ENCODE measurements at places on chromosomes 5 and 9.

- DNase-seq: no peak
These were observed 26.8 kb downstream of the FAM81B start for GRCh38 chr5:95417971-95418370.

DNA sequence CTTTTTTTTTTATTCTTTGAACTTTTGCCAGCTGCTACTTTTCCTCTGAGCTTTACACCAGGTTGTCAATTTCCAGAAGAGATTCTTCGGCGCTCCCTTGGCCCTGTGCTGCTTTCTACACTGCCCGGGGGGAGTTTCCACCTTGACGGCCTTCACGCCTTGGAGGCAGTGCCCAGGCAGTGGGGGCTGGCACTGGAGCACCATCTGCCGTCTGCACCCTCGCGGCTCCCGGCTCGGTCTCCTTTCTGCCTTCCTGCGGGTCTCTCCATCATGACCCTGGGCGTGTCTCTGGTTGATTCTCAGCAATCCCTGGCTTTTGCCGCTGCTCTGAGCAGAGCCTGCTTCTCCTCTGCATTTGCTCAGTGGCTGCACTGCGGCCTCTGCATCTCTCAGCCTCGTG lies 2.9 kb downstream of the SLC6A18 start:
- DNase-seq: no peak

DNA sequence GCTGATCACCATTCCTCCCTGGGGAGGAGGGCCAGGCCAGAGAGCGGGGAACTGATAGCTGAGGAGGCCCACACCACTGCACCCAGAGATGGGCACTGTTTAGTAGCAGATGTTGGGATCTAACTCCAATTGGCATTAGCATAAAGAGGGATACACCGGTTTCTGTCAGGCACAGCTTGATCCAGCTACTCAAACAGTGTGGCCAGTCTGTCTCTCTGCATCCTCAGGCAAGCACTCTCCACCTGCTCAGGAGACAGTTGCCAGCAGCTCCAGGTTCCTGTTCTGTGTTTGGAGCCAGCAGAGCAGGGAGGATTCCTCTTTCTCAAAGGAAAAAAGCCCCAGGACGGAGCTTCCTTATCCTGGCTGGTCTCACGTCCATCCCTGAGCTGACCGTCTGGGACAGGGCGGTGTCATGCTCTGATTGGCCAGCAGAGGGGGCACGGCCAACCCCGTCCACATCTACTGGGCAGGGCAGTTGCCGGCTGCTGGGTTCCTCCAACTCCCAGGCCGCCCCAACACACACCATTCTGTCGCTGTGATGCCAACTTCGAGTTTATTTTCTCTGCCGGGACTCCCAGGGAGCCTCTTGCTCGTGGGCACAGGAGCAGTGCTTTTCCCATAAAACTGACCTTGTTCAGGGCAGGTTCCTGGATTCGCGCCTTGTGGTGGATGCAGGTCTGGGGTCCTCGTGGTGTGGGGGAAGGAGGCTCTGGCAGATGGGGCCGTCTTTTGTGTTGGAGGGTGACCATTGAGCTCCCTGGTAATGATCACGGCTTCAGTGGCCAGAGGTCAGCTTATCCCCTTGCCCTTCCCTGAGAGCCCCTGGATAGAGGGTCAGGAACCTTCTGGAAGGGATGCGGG lies 47.9 kb downstream of the COL5A1 start:
- no peak for DNase-seq

DNA sequence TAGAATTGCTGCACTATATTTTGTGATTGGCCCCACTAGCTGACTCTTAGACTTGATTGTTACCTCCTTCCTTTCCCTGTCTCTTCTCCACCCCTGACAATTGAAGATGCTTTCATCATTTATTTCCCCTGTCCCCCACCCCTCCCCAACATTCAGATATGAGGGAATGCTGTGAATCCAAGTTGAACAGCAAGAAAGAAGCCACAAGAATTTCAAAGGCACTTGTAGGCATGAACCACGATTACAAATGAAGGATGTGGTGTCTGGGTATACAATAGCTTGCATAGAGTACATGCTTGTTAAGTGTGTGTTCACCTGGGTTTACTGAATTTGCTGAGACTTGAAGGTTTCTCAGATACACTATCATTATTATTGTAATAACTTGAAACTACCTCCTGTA lies 78.3 kb upstream of the TRIO start:
- DNase-seq: no peak

- no peak for DNase-seq
These were observed 86.5 kb upstream of the PRLR start for GRCh38 chr5:35316611-35317274.

- no peak for DNase-seq
These were observed 50.4 kb downstream of the SHOC1 start for GRCh38 chr9:111744363-111744762.

DNA sequence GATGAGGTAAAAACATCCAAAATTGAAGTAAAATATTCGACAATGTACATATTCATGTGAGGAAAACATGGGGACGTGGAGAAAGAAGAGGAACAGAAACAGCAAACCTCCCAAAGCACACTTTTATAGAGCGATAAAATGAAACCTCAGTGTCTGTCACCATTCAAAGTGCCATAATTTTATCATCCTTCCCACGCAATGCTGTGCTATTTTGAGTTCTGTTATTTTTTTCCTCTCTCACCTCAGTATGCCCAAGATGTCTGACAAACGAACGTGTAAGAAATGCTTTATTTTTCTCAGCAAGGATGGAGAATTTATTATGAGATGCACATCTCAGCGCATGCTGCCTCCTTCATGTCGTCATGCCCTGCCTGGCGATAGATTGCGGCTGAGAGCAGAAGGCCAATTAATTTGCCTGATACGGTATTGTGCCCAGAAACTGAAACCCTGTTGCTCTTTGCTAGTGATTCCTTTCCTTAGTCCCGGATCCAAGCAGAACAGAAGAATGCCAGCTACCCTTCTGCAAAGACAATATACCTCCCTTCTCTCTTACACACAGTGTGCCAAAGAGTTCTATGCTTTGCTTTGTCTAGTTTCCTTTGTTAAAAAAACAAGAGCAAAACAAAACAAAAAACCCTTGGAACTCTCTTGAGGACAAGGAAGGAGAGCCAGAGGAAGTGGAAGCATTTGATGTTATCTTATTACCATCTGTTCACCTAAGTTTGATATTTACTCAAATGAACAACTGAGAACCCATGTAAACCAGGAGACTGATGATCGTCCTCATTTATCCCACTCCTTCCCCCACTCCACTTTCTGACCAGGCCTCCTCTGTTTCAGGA lies 192.4 kb downstream of the SEMA6A start:
- DNase-seq: no peak

GRCh38 chr9:98992107-98992884 lies 48.6 kb downstream of the COL15A1 start:
- no peak for DNase-seq

DNA sequence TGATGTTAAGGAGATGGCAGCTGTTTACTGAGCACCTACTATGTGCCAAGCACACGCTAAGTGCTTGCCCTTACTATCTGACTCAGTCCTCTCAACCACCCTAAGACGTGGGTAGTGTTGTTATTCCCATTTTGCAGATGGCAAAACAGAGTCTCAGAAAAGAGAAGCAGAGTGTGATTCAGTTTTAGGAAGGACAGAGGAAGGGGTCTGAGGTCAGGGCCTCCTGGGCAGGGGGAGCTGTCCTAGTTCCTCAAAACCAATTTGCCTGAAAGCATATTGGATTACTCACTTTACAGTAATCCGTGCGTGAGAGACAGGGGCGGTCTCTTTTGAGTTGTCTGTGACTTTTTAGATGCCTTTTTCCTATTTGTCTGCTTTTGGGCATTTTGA lies 23.2 kb downstream of the DNM1 start:
- no peak for DNase-seq

GRCh38 chr9:99579964-99580363 lies 241.7 kb upstream of the NR4A3 start:
- no peak for DNase-seq

DNA sequence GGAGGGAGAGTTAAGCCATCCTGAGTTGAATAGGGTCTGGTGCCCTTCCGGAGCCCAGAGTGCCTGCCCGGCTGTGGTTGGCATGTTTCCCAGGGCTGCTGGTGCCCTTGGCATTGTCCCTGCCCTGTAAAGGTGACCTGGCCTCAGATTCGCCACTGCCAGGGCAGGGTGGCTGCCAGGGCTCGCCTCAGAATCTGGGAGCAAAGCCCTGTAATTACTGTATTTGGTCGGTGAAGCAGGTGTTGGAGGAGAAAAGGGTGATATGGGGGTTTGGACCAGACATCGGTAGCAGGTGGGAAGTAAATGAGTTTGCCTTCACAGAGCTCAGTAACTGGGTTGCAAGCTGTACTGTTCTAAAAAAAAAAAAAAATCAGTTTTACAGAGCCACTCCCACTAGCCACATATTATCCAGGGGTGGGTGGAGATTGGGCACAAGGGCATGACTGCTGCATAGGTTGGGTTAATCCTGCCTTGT lies 47.6 kb downstream of the RGS3 start:
- no peak for DNase-seq

DNA sequence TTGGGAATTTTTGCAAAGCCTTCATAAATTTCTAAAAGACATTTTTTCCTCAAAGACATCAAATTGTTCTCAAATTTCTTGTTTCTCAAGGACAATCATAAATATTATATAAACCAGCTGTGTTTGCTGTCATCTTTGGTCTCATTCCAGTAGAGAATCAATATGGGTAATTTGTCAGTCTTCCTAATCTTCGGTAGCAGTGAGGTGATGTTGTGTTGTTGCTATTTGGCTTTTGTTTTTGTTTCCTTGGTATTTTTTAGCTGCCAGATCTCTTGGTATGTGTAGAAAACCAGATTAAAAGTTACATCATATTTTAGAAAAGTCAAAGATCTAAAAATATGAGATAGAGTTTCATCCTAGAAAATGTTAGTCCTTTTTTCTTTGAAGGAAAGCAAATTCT lies 87.5 kb downstream of the CAMK4 start:
- DNase-seq: no peak

- no peak for DNase-seq
These were observed 38.8 kb upstream of the LIFR start for GRCh38 chr5:38595132-38595745.

- no peak for DNase-seq
These were observed 37.2 kb downstream of the MARVELD2 start for GRCh38 chr5:69451941-69452647.

GRCh38 chr9:5696884-5697283 lies 68.0 kb downstream of the RIC1 start:
- no peak for DNase-seq

DNA sequence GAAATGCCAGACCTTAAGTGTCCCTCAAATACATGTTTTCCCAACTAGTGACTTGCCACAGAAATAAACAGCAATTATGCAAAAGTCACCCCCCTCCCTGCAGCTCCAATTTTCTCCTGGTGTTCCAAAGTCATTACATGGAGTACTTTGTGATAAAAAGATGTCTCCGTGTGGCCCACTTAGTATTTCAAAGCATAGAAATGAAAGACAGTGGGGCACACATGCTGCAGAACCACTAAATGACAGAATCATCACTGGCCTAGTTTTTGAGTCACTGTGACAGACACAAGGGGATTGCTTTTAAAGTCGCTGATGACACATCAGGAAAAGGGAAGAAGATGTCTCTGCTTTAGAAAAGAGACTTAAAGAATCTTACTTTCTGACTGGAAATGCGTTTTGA lies 323.4 kb downstream of the PSAT1 start:
- DNase-seq: no peak

- no peak for DNase-seq
These were observed 18.9 kb downstream of the RPS23 start for GRCh38 chr5:82259172-82259800.

DNA sequence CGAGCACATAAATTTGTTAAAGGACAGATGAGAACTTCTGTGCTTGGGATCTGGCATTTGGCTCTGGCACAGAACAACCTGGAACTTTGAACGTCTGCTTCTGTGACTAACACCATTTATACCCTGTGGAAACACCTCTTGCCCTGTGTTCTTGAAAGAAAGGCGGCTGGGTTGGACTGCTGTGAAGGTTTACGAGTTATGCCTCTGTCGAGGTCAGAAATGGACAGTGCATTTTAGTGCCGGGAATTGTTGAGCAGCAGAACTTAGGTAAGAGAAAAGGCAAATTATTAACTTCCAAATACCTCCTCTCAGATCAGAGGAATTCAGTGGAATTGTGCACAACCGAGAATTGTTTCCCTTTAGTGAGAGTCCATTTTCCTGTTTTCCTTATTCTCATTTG lies 14.1 kb upstream of the INIP start:
- no peak for DNase-seq

- no peak for DNase-seq
These were observed 40.6 kb downstream of the CAMK2A start for GRCh38 chr5:150248946-150249345.

- no peak for DNase-seq
These were observed 832.1 kb upstream of the ZNF608 start for GRCh38 chr5:125578551-125578950.

DNA sequence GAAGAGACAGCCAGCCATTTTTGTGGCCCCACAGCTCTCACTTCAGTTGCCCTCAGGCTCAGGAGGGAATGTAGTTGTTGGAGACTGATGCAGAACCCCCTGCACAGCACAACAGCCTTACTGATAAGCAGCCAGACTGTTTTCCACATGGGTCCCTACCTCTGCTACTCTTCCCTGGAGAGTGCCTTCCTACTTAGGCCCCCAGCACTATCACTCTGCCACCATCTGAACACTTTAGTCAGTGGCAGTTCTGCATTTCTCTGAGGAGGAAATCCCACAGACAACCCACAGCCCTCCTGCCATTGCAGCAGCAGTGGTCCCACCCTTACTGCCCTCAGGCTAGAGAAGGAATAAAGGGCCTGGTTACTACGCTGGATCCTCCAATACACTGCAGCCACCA lies 61.8 kb upstream of the PTPRD start:
- DNase-seq: no peak

DNA sequence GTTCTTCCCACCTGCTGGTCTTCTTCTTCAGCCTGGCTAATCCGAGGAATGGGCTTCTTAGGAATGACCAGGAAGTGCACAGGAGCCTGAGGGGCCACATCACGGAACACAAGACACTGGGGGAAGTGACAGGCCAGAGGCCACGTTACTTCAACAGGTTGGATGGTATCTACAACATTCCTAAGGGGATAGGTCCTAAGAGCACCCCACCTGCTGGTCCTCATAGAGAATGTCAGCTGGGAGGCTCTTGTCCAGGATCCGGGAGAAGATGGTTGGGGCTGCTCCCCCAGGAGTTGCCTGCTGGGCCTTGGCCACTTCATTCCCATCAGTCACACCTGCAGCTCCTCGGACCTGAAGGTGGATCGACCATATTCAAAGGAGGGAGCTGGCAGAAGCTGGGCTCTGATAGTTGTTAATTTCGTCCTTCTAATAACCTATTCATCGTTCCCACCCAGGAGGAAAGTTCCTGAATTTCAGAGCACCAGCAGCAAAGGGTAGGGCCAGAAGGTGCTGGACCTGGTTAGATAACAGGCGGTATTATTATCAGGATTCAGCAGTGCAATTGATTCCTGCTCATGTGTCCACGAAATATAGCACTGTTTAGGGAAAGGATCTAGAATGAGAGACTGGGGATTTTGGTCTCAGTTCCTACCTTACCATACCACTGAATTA lies 1.3 kb downstream of the HINT2 start:
- DNase-seq: no peak

GRCh38 chr5:31153521-31153920 lies 40.0 kb upstream of the CDH6 start:
- DNase-seq: no peak

- no peak for DNase-seq
These were observed 25.3 kb upstream of the SLC1A1 start for GRCh38 chr9:4464911-4465513.
